ENCODE measurements at places on chromosomes 7 and 10.

- DNase-seq: no peak
Measured at GRCh38 chr7:150948791-150949251, 29.3 kb downstream of the KCNH2 start.

- no peak for DNase-seq
Measured at GRCh38 chr7:74453322-74454011, at the start of gene GTF2IRD1. Gene GTF2IRD1 (plus strand): TSS chr7:74453906. CDS start chr7:74508081, 54,175 bp downstream.

GRCh38 chr7:28587211-28587610 is 174.9 kb downstream of the CREB5 start:
- no peak for DNase-seq

GRCh38 chr10:122499491-122499941 is 38.2 kb downstream of the HTRA1 start:
- DNase-seq: no peak

- DNase-seq: no peak
Measured at GRCh38 chr7:151706277-151707104, 170.4 kb downstream of the PRKAG2 start.

DNA sequence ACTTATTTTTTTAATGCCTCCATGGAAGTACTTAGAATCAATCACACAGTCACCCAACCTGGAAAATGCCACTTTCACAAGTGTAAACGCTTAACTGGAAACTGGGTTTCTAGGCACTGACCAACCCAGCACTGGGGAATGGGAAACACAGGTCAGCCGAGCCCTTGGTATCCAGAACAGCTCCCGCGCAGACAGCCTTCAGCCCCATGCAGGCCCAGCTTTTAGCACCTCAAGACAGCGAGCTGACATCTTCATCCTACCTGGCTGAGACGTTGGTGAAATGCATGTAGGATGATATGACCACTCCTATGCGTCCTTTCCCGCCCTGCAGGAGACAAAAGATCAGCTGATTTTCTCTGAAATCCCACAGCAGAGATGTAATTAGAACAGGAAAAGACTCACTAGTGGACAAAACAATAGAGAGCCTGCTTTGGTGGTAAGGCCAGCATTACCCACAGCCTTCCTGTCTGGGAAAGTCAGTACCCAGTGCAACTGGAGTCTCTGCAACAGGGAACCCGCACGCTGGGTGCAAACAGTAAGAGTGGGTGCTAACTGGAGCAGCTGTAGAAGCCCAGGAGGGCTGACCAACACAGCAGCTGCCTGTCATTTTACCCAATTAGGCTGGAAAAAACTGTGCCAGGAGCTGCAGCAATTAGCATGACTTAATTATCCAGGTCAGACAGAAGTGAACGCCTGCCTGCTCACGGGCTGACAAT is 153.7 kb downstream of the TNS3 start:
- no peak for DNase-seq

DNA sequence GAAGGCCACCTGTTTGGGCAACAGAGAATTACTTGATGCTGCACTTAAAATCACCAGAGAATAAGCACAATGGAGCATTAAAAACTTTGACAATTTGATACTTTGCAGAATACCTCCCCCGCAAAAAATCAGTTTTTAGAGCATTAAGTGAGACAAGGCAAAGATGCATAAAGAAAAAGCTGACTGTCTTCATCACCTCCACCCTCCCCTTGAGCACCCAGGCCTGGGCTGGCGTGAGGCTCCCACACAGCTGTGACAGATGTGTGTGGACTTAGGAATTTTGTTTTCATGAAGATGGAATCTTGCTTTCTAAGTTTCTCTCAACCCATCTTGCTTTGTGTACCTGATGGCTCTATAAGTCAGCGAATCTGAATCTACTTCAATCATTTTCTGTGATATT is 242.2 kb downstream of the EMX2 start:
- DNase-seq: no peak

GRCh38 chr10:5551531-5552375 is 27.0 kb downstream of the CALML3 start:
- DNase-seq: peak; percentile 30

DNA sequence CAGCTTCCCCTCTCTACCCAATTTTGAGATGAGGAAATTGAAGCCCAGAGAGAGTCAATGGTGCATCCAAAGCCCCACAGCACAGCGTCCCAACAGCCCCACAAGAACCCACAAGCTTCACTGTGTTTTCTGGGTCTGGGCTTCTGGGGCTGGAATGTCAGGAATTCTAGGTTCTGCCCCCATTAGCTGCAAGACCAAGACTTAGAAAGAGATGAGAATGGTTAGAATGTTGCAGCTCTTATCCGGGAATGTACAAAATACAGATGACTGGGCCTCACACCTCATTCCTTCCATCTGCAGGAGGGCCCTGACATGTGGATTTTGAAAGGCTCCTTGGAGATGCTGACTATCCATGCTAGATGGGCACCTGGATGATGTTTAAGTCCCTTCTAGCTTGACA is 6.0 kb upstream of the SGPL1 start:
- DNase-seq: no peak
